Stromal cell of bone marrow (primary cell): ENCODE measurements at places on chromosomes 2 and 18.

DNA sequence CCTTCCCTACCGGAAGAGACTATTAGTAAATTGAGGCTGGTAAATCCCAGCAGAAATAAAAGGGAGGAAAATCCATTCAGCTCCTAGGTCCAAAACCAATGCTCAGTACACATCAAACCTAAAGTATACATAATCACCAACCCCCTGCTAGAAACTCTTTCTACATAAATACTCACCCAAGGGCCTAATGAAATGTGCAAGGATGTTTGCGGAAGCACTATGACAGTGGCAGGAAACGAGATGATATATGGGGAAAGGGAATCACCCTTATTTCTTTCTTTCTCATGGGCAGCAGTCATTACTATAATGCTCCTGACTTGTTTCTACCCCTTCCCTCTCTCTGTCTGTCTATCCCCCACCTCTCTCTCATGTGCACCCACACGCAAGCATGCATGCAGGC is 1.3 kb upstream of the SCTR start:
- DNase-seq: no peak

DNA sequence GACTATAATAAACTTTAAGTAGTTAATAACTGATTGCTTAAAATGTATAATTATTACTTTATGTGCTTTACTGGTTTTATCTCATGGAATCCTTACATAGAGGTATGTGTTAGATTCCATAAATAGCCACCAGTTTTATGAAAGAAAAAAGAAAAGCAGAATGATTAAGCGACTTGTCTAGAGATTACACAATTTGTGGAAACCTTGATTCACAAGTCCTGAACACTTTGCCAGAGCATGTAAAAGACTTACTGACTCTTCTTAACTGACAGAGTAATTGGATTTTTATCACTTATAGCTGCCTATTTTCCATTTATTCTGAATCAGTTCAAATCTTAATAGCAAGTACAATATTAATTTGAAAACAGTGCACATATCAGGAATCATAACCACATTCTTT is 448.7 kb upstream of the NETO1 start:
- no peak for DNase-seq

GRCh38 chr18:13382366-13382953 is 163.9 kb downstream of the LDLRAD4 start:
- DNase-seq: peak; percentile 59

DNA sequence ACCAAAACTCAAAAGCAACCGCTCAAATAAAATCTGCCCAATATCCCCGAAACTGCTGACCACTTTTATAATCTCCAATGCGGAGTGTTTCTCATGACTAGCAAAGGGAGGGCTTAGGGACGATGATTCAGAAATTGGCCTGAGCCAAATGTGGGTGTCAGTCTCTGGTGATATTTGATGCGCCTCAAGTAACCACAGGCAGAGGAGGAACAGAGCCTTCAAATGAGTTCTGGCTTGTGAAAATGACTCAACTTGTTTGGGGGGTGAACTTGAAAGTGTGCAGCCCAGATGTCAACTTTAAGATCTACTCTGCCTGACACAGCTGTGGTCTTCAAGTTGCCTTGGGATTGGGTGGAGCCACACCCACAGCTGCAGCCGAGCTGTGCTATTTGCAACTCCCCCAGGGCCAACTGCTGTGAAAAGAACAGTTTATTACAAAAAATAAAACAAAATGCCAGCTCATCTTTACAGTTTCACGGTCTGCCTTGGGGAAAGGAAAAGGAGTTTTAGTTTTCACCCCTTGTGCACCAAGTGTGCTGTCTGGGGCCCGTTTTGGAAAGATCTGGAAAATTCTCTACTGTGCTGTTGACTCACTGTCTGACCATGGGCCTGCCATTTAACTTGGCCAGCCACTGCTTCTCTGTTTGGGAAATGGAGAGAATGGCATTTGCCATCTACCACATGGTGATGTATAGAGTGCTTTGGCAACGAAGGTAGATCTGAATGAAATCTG is 222.1 kb downstream of the MTX2 start:
- peak; percentile 100 for DNase-seq

- DNase-seq: peak; percentile 94
These were observed 111.5 kb downstream of the MCFD2 start for GRCh38 chr2:46803911-46804670.

- no peak for DNase-seq
These were observed 85.9 kb downstream of the SMAD7 start for GRCh38 chr18:48864876-48865275.

DNA sequence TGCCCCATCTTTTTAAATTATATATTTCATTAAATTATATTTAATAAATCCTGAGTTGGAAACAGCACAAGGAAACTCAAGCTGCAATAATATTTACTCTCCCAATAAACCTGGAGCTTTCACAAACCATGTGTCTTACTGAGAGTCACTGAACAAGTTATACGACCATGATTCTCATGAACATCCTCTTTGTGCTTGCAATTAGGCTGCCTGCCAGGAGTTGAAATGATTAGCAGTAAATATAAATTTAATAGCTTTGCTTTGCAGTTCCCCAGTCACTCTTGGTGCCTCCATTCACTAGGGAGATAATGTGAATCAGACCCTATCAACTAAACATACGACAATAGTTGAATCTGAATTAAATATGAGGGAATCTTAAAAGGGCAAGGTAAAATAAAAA is 905.1 kb downstream of the NRXN1 start:
- DNase-seq: no peak

- no peak for DNase-seq
These were observed 98.4 kb downstream of the EHBP1 start for GRCh38 chr2:62803961-62804360.

GRCh38 chr2:233627331-233628025 is 8.8 kb upstream of the UGT1A10 start:
- DNase-seq: no peak

GRCh38 chr2:8159966-8160603 is 521.8 kb upstream of the ID2 start:
- DNase-seq: no peak

- no peak for DNase-seq
These were observed 115.1 kb downstream of the NFATC1 start for GRCh38 chr18:79510731-79511241.

- no peak for DNase-seq
These were observed 23.7 kb downstream of the TBC1D8 start for GRCh38 chr2:101127319-101128056.

- DNase-seq: no peak
These were observed 489.3 kb upstream of the CHST9 start for GRCh38 chr18:27674411-27674810.

- no peak for DNase-seq
These were observed 44.0 kb downstream of the TRAK2 start for GRCh38 chr2:201407265-201407664.

DNA sequence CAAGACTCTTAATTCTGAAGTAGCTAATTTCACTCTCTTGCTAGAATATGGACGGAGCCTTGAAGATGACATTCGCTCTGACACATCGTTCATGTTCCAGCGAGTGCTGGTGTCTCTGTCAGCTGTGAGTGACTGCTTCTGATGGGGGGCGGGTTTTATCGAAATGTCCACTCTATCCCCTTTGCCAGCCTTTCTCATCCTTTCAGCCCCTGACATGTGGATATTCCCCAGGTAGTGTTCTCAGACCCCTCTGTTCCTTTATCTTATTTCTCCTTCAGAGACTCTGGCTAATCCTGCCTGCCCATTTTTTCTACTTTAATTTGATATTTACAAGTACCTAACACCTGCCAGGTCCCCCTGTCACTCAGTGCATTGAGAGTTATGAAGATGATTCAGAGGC is 18.9 kb upstream of the GMCL1 start:
- DNase-seq: no peak

GRCh38 chr2:167253025-167253424 is 364.7 kb downstream of the XIRP2 start:
- no peak for DNase-seq

GRCh38 chr2:187942876-187943275 is 348.8 kb upstream of the GULP1 start:
- peak; percentile 26 for DNase-seq

GRCh38 chr2:30584116-30584515 is 137.1 kb downstream of the LCLAT1 start:
- no peak for DNase-seq

DNA sequence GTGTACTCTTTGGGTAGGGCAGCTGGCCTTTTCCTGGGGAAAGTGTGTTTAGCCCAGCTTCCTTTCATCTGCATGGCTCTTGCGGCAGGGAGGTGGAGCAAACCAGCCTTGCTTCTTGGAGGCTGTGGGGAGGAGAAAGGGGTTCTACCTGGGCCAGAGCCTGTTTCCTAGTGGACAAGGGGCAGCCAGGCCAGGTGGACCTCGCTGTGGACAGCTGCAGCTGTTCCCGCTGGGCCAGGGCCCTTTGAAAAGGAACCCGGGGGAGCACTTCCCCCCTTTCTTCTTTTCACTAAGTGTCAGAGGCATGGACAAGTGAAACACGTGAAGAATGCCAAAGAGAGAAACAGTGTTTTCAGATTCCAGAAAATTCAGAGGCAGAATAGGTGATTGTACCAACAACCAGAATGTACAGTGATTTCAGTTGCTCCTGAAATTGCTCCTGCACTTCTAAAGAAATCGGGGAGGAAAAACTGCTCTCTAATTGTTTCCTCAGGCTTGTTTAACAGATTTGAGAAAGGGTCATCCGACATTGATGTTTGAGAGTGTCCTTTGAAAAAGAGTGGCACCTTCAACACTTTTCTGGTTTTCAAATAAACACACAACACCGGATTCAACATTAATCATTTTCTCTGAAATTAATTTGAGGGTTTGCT is 3.9 kb downstream of the GLI2 start:
- DNase-seq: no peak

DNA sequence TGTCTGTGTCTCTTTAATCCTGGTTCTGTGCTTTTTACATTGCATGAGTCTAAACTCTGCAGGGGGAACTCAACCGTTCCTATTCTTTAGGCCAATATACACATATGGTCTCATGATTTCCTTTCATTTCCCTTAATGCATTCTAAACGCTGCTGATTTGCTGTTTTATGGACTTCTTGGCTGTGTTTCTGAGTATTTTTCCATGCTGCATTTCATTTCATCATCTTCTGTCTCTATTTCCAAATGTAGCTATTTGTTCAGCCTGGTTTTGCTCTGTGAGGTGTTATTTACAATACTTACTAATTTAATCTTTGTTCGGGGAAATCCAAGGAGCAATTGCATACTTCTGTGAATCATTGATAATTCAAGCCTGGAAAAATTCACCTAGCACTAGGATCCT is 897.2 kb downstream of the TSN start:
- DNase-seq: no peak

- DNase-seq: no peak
These were observed 940.4 kb downstream of the ERBB4 start for GRCh38 chr2:211598238-211598637.

- DNase-seq: peak; percentile 26
These were observed 18.4 kb upstream of the YES1 start for GRCh38 chr18:830315-830901.
